ENCODE measurements at places on chromosomes 3 and 15.

DNA sequence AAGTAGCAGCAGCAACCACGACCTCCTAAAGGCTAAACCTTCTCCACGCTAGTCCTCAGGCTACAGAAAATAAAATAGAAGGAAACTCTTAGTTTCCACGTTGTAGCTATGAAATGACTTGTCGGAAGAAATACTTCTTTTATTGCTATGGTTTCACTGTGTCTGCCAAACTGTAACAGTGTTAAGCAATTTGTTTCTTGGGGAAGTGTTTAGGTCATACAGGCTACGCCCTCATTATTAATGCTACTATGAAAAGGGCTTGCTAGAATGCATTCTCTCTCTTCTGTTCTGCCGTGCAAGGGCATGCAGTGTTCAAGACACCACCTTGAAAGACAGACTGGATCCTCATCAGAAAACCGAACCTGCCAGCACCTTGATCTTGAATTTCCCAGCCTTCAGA lies 462.7 kb downstream of the PLOD2 start:
- peak; percentile 21 for DNase-seq

DNA sequence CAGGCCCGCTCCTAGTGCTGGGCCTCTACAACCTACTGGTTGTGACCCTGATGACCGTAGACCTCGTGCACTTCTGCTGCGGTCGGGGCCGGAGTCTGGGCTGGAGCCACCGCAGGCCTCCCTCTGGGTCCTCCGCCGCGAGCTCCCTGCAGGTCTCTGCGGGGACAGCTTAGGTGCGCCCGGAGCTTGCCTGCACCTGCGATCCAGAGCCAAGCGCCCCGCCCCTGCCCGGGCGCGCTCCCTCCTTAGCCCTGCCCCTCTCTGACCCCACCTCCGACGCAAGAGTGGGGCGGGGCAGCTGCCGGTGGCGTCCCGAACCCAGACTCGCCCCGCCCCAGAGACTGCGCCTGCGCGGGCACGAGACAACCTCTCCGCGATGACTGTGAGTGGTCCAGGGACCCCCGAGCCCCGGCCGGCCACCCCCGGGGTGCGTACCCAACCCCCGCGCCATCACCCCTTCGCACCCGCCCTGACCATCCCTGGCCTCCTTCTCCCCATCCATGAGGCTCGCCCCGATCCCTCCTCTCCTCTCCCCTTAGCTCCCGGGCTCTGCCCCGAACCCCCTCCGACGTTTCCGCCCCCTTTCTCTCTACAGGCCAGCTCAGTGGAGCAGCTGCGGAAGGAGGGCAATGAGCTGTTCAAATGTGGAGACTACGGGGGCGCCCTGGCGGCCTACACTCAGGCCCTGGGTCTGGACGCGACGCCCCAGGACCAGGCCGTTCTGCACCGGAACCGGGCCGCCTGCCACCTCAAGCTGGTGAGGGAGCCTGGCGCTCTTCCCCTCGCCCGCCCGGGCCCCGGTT lies at the start of gene UNC45A:
TSS of gene UNC45A (plus strand) at position 337 of the 803 bp plus-strand sequence. CDS start at position 377, 40 bp downstream.
- DNase-seq = peak; percentile 79

- DNase-seq = no peak
These were observed 493.8 kb downstream of the AGBL1 start for GRCh38 chr15:86573476-86573875.

GRCh38 chr3:186425788-186426730 lies 64.0 kb upstream of the DGKG start:
- DNase-seq = peak; percentile 25

GRCh38 chr3:141386611-141387111 lies 18.4 kb downstream of the ZBTB38 start:
- peak; percentile 81 for DNase-seq

- DNase-seq = no peak
These were observed 297.2 kb downstream of the CADM2 start for GRCh38 chr3:85255949-85256348.

DNA sequence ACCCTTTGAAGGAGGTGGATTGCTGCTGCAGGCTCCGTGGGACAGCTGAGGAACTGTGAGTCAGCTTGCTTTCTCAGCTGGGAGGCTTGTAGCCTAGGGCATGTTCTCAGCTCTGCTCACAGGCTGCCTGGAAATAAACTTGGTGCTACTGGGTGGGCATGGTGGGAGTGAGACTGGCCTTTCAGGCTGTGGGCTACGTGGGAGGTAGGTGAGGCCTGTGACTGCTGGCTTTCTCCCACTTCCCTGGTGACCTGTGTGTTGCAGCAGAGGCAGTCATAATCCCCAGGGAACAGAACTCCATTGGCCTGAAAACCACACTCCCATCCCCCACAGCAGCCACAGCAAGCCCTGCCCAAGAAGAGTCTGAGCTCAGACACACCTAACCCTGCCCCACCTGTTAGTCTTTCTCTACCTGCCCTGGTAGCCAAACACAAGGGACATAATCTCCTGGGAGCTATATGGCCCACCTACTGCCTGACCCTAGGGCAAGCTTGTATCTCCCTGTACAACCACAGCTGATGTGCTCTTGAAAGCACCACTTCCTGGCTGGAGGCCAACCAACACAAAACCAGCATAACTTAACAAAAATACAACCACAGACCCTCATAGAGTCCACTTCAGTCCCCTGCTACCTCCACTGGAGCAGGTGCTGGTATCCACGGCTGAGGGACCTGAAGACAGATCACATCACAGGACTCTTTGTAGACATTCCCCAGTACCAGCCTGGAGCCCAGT lies 236.5 kb downstream of the SQOR start:
- DNase-seq = peak; percentile 5

DNA sequence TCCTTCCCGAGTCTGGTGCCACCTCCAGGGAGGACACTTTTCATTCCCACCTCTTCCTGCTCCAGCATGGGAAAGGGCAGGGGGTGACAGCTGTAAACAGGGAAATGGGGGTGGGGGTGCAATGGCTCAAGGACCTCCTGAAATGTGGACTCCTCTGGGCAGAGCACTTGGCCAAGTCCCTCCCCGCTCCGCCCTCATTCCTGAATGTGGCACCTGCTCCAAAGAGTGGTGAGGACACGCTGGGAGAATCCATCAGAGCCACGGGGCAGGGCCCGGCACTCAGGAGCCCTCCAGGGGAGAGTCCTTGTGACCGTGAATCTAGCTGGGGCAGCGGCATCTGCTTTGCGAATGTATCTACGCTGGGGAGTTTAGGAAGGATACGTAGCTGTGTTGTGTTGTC lies 11.1 kb upstream of the LINGO1 start:
- DNase-seq = no peak

DNA sequence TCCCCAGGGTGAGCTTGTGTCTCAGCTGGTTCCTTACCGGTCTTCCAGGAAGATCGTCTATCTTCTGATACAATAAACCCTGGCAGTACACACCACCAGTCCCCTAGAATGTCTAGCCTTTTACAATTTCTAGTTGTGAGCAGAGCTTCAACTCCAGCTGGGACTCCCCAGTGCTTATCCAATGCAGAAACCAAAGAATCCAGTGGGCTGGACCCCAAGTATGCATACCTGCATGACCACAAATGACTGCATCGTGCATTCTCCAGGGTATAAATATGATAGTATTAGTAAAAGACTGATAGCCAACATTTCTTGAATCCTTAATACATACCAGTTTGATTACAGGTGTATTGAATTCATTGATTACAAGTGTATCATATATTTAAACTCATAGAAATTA lies 176.0 kb downstream of the SATB1 start:
- no peak for DNase-seq

- peak; percentile 51 for DNase-seq
These were observed 9.5 kb downstream of the TTBK2 start for GRCh38 chr15:42911058-42911592.

GRCh38 chr3:157479464-157480243 lies 23.6 kb downstream of the VEPH1 start:
- no peak for DNase-seq

GRCh38 chr15:88220443-88221335 lies 35.9 kb downstream of the NTRK3 start:
- DNase-seq = no peak

- no peak for DNase-seq
These were observed 138.9 kb downstream of the GREM1 start for GRCh38 chr15:32856753-32857152.

DNA sequence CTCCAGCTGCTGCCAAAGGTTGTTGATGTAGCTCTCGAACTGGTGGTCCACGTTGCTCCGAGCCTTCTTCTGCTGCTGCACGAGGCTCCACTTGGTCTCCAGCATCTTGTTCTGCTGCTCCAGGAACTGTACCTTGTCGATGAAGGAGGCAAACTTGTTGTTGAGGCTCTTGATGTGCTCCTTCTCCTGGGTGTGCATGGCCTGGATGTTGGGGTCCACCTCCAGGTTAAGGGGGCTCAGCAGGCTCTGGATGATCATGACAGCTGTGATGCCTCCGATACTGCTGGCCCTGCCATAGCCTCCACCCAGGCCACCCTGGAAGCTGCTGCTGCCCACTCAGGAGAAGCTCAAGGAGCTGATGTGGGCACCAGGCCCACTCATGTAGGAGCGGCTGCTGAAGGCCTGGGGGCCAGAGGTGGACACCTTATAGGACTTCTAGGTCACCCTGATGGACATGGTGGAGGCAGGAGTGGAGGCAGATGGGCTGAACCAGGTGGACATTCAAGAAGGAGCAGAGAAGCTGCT lies 14.9 kb upstream of the PSTPIP1 start:
- DNase-seq = no peak

DNA sequence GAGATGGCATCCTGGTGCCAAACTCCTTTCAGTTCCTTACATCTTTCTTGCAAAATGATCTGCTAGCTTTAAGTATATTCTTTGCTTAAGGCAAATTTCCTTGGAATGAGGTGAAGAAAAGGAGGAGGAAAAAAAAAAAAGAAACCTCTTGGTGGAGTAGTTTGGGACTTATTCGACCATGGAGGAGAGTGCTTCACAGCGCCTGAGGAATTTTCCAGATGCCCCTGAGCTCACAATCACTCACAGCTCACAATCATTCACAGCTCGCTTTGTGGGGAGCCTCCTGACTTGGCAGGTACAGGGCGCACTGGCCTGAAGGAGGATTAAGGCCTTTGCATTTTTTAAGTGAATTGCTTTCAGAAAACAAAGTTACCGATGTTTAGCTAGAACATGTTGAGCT lies 53.9 kb downstream of the BOC start:
- DNase-seq = no peak

GRCh38 chr3:65177960-65178376 lies 490.2 kb upstream of the ADAMTS9 start:
- peak; percentile 40 for DNase-seq

- DNase-seq = no peak
These were observed 11.0 kb downstream of the SHOX2 start for GRCh38 chr3:158095111-158095813.

DNA sequence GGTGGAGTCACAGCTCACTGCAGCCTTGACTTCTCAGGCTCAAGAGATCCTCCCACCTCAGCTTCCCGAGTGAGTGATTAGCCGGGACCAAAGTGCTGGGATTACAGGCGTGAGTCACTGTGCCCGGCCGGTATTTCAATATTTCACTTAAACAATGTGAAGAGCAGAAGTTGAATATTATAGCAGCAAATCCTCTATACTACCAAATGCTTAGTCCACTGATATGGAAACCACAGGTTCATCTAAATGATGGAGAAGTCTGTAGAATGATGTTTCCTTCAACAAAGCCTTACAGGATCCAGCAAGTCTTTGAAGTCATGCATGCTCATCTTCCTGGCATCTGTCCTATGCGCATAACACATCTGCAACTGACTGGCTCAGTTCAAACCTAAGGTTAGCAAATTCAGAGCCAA lies 20.3 kb upstream of the UACA start:
- peak; percentile 69 for DNase-seq

GRCh38 chr15:99117111-99117510 lies 12.2 kb downstream of the SYNM start:
- no peak for DNase-seq

- peak; percentile 56 for DNase-seq
These were observed 303.0 kb upstream of the TPM1 start for GRCh38 chr15:62739507-62739906.
